ENCODE measurements at places on chromosomes 5 and 9.

- no peak for DNase-seq
Observed at GRCh38 chr5:50575740-50576139, 90.7 kb upstream of the PARP8 start.

DNA sequence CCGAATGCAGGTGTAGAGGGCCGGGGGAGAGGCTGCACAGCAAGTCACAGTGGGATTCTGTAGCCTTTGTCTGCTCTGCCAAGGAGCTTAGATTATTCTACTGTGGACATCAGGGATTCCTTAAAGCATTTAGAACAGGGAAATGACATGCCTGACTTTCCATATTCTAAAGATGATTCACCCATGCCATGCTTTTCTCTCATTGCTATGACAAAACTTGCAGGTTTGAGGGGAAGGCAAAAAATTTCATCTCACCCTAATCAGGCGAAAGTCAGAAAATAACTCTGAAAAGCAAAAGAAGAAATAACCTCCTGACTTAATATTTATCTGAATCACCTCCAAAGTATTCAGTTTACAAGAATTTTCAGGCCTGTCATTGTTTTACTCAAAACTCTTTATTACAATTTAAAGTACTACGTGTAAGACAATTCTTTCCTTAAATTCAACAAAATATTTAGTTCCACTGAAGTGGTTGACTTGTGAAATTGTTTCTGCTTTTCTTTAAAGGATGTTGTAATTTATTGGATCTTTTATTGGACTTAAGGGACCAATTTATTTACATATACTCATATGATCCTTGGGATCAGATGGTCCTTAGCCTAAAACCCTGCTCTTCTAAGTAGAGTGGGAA lies 30.0 kb upstream of the GAS1 start:
- peak; percentile 6 for DNase-seq

GRCh38 chr5:121762426-121762825 lies 89.3 kb upstream of the FTMT start:
- no peak for DNase-seq

- DNase-seq, result no peak
Observed at GRCh38 chr5:53303105-53303504, 177.3 kb upstream of the FST start.

GRCh38 chr5:10233505-10233904 lies 16.2 kb downstream of the ATPSCKMT start:
- peak; percentile 79 for DNase-seq

GRCh38 chr9:79689576-79689975 lies 117.8 kb downstream of the TLE4 start:
- no peak for DNase-seq

DNA sequence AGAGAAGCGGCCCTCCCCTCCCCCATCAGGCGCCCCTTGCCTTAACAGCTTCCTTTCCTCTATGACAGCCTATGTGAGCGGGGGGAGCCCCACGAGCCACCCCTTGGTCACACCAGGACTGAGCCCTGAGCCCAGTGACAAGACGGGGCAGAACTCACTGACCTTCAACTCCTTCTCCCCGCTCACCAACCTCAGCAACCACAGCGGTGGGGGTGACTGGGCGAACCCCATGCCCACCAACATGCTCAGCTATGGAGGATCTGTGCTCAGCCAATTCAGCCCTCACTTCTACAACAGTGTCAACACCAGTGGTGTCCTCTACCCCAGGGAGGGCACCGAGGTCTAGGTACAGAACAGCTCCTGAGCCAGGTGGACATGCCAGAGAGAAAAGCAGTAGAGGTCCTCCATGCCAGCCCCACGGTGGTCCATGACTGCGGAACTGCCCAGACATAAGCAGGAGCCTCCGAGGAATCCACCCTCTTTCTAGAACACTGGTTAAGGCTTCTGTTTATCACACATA lies 2.6 kb downstream of the FOXI1 start:
- DNase-seq, result no peak

DNA sequence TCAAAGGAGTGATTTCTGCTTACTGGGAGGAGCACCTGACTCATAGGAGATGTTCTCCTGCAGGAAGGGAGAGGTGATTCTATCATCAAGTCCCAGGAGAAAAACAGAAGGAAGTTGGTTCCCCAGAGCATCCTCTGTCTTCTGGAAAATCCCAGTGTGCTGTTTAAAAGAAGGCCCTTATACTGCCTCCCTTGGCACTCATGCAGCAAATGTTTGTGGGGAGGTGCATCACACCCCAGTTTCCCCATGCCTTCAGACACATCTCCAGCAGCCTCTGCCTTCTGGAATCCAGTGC lies 63.1 kb downstream of the PPARGC1B start:
- DNase-seq, result no peak

- no peak for DNase-seq
Observed at GRCh38 chr5:172648755-172649154, 7.7 kb downstream of the NEURL1B start.

DNA sequence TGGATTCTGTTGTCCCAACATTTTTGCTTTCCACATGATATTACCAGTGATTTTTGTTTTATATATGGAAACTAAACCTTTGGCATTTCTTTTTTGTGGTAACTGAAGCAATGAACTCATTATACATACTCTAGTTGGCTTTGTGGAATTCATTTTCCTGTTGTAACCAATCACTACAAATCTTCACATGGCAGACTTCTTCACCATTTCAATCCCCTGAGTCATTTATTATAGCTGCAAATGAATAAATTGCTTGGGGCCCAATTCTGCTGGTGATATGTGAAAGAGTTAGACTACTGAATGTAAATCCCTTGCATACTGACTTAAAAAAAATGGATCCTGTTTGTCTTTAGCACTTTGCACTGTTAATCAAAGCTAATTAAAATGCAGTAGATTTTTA lies 1709.6 kb upstream of the WWC1 start:
- DNase-seq, result no peak

- no peak for DNase-seq
Observed at GRCh38 chr5:40628407-40628806, 51.3 kb upstream of the PTGER4 start.

- no peak for DNase-seq
Observed at GRCh38 chr5:36403632-36404311, 102.1 kb upstream of the RANBP3L start.

- DNase-seq, result no peak
Observed at GRCh38 chr5:65037831-65038815, 269.4 kb downstream of the CWC27 start.

GRCh38 chr9:91660521-91660920 lies 236.9 kb upstream of the NFIL3 start:
- DNase-seq, result no peak

- DNase-seq, result no peak
Observed at GRCh38 chr9:21579247-21579671, 97.1 kb upstream of the IFNE start.

- DNase-seq, result no peak
Observed at GRCh38 chr5:96426831-96427230, 6.2 kb downstream of the PCSK1 start.

DNA sequence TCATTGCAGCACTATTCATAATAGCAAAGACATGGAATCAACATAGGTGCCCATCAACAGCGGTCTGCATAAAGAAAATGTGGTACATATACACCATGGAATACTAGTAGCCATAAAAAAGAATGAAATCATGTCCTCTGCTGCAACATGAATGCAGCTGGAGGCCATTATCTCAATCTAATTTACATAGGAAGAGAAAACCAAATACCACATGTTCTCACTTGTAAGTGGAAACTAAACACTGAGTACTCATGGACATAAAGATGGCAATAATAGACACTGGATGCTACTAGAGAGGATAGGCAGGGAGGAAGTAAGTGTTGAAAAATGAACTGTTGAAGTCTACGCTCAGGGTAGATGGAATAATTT lies 203.9 kb upstream of the CDH9 start:
- no peak for DNase-seq

DNA sequence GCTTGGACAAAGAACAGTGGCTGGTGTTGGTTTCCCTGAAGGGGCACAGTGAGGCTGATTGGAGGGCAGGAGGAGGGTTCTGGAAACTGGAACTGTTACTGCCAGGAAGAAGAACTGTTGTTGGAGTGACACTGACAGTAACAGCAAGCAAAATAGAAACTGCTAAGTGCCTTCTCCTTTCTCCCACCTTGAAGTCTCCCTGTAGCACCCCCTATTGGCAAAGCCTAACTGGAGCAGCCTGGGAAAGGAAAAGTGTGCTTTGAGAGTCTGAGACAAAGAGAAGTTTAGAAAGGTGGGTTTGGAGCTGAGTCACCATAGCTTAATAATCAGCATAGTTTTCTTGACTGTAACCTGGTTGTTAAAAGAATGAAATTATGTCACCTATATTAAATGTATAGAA lies 2.5 kb upstream of the TMEM174 start:
- DNase-seq, result no peak

- DNase-seq, result no peak
Observed at GRCh38 chr9:15253197-15253596, 53.8 kb downstream of the TTC39B start.

- DNase-seq, result no peak
Observed at GRCh38 chr5:37696190-37697021, 143.4 kb downstream of the GDNF start.

- no peak for DNase-seq
Observed at GRCh38 chr9:93008457-93008856, 50.0 kb upstream of the SUSD3 start.

DNA sequence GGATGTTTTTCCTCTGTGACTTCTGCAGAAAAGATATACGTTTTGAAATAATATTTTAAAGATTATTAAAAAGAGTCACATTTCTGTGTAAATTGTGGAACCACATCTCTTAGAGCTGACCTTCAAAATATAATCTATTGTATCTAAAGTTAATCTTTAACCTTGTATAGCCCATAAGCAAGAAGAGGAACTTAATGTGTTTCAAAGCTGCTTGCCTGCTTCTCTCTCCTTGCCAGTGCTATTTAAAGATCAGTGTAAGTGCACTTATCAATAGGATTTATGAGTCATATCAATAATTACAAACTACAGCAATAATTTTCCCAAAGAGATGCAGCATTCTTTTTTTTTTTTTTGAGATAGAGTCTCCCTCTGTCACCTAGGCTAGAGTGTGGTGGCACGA lies 29.4 kb upstream of the GDA start:
- no peak for DNase-seq

DNA sequence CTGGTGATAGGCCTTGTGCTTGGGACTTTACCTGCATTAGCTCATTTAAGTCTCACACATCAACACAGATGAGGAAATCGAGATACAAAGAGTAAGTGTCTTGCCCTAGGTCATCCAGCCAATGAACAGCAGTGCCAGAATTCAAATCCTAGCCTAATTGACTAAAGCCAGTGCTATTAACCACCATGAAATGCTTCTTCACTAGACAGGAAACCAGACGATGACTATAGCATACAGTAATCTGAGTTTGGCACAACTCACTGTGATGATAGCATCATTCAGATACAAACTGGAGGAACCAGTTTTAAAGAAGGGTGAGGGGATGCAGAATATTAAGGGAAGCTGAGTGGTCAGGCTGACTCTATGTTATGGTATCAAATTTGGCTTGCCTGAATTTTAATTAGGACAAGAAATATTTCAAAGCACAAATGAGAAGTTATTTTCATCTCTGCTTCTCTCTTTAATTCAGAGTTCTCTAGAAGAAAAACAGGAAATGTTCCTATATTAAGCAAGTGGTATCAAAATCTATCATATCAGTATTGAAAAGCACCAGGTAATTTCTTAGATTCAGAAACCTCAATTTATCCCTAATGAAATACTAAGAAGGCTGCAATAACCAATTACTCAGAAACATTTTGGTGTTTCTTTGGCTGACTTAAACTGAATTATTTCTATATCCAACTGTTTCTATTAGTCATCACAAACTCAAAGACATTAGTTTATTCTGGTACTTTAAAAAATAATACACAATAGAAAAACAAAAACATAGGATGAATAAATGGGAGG lies 147.0 kb upstream of the RASA1 start:
- DNase-seq, result peak; percentile 72

GRCh38 chr5:174522480-174523260 lies 201.7 kb upstream of the MSX2 start:
- DNase-seq, result no peak

GRCh38 chr5:158958021-158958994 lies 141.4 kb downstream of the EBF1 start:
- DNase-seq, result no peak

GRCh38 chr9:9170439-9171134 lies 1371.0 kb upstream of the DMAC1 start:
- no peak for DNase-seq

DNA sequence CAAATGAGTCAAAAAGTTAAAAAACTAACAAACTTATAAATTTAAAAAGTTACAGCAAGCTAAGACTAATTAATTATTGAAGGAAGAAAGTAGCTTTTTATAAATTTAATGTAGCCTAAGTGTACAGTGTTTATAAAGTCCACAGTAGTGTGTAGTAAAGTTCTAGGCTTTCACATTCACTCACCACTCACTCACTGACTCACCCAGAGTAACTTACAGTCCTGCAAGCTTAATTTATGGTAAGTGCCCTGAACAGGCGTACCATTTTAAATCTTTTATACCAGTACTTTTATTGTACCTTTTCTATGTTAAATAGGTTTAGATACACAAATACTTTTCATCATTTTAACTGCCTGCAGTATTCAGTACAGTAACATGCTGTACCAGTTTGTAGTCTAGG lies 80.0 kb upstream of the C9orf72 start:
- DNase-seq, result no peak

GRCh38 chr5:132016721-132017250 lies 5.3 kb upstream of the ACSL6 start:
- DNase-seq, result no peak

DNA sequence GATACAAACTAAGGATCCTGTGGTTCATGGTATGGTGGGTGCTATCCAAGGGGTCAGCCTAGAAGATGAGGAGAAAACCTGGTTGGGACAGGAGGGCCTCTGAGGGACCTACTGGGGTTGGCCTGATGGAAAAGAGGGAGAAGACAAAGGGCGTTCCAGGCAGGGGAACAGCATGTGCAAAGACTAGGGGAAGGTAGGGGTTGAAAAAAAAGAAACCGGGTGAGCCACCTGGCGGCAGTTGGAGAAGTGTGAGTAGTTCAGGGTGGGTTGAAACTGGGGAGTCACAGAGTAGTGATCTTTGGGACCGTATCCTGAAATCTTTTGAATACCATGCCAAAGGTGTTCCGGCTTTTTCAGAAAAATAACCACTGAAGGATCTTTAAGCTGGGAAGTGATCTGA lies 8.7 kb upstream of the GABRP start:
- no peak for DNase-seq

DNA sequence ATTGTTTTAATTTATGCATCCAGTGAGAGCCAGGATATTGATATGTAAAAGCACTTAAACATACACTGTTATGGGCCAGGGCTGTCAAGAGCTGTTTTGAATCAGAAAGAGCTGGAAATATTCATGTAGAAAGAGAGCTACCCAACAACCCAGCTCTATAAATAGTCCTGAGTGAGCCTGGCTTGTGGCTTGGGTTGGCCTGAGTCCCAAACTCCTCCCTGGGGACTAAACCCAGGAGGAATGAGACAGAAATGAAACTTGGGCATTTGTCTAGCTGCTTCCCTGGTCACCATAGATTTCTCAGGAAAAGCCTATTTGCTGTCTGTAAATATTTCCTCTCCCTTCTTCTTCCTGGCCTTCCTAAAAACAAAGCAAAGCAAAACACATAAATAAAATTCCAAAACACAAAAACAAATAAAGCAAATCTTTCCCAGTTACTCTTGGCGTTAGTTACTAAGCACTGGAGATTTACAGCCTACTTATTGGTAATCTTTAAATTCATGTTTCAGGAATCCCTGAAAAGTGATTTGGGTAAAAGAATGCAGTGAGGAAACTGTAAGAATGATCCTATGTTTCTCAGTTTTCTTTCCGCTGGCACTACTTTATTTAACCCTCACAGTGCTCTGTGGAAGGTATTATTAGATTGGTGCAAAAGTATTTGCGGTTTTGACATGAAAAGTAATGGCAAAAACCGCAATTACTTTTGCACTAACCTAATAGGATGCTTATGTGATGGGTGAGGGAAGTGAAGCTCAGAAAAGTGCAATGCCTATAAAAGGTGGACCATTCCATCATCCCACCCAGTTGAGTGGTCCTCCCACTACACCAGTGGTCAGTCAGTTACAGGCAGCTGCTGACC lies 111.8 kb downstream of the CARTPT start:
- DNase-seq, result peak; percentile 86

All from amniotic stem cell (primary cell).